AML-193 (cell line): ENCODE measurements at places on chromosomes 3 and 15.

DNA sequence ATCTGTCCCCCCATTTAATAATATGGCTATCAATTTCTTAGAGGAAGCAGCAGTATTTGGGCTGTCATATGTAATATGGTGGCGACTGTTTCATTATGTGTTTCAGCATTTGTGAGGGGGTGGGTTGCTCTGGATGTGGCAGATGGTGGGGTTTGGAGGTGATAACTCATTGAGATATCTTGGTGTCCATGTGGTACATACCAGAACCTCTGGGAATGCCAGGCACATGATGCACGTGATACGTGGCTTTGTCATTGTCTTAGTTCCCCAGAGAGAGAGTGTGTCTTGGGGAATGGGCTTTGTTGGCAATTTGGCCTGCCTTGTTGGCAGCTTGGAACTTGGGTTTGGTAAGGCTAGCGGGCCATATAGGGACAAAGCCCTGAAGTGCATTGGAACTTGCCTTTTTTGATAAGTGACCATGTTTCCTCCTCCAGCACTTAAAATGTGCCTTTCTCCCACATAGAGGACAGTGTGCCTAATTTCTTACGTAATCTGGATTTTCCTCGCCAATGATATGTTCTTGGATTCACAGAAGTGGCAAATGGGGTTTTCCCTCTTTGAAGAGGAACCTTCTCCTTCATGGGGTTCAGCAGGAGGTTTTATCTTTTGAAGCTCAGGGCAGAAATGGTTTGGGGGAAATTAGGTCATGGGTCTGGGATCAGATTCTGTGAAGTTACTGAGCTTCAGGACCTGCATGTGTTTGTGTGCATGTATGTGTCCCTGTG, 79.5 kb downstream of the DNASE1L3 start:
- no peak for DNase-seq

- DNase-seq, result peak; percentile 60
These were observed 203.8 kb upstream of the CD96 start for GRCh38 chr3:111338059-111338698.

DNA sequence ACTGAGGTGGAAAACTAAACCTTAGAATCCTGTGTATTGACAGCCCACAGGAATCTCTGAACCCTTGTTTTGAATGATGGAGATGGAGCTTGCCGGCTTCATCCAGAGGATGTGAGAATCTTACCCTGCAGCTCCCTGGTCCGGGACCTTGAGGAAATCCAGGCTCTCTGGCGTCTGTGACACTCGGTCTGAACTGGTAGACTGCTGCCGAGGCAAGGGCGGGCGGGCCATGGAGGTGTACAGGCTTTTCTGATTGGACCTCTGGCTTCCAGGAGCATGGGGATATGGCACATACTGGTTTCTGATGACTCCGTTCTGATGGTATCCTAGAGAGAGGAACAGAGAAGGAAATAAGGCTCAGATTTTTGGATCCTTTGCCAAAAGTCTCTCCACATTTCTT, 48.5 kb downstream of the CCNB2 start:
- DNase-seq, result no peak

DNA sequence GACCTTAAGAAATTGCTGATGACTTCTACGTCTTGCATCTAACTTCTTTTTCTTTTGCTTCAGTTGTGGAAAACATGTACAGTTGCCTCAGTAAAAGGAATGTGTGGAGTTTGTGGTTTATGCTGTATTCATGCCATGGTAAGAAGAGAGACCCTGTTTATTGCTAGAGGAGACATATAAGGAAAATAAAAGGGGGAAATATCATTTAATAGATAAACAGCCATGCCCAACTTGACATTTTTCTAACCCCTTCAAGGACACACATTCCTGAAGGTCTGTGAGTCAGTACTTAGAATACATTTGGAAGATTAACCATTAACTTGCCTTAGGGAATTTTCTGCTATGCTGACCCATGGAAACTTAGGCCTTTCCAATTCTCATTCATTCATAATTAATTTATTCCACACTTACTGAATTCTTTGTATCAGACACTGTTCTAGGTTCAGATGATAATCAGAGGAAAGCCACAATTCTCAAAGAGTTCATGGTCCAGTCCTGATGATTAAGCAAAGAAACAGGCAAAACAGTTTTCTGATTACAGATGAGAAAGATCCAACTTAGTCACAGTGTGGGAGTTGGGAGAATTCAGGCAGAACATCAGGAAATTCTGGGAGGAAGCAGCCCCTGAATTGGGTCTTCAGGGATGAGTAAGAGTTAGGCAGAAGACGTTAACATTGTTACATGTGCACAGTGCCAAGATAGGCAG, 329.8 kb upstream of the RASGRP1 start:
- DNase-seq, result no peak

DNA sequence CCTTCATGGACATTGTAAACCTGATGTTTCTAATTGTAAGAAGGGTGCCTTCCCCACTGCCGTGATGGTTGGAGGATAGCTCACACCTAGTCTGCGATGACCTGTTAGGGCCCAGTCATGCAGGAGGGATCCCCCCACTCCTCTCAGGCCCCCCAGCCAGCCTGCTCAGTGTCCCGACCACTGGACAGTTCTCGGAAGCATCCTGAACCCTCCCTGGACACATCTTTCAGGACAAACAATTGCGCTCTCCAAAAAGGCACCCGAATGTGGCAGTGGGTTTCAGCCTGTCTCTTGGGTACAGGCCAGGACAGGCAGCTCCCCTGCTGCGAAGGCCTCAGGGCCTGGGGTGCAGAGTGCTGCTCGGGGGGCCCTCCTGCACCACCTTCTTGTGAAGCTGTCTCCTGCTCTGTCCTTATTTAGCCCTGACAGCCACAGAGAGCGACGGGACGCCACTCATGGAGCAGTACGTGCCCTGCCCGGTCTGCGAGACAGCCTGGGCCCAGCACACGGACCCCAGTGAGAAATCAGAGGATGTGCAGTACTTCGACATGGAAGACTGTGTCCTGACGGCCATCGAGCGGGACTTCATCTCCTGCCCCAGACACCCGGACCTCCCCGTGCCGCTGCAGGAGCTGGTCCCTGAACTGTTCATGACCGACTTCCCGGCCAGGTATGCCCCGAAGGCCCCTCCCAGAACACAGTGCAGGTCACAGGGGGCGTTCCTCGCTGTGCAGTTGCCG, 132.3 kb downstream of the LRRK1 start:
- no peak for DNase-seq

GRCh38 chr3:129890125-129890524, 3.4 kb downstream of the TMCC1 start:
- DNase-seq, result peak; percentile 77

GRCh38 chr3:50599716-50600118, 11.9 kb downstream of the CISH start:
- no peak for DNase-seq

DNA sequence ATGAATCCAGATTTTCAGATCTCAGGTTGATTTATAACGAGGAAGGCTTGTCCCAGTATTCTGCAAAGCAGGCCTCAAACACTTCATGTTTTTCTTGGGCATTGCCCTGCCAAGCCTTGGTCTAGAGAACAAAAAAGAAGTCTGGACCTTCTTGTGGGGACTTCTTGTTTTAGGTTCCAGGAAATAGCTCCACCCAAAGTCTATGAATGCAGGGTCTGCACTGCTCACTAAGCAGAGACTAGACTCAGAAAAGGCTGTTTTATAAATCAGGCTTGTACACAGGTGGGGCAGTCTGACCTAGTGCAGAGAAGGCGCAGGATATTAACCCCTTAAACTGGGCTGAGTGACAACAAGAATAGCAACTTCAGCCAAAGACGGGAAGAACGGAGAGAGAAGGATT, 44.3 kb downstream of the GLB1 start:
- DNase-seq, result no peak

- peak; percentile 95 for DNase-seq
These were observed 6.5 kb downstream of the SQOR start for GRCh38 chr15:45641374-45641781.
